Activated CD4-positive, alpha-beta T cell treated with anti-CD3 and anti-CD28 coated beads for 24 hours (primary cell): ENCODE measurements at places on chromosomes 1 and 21.

DNA sequence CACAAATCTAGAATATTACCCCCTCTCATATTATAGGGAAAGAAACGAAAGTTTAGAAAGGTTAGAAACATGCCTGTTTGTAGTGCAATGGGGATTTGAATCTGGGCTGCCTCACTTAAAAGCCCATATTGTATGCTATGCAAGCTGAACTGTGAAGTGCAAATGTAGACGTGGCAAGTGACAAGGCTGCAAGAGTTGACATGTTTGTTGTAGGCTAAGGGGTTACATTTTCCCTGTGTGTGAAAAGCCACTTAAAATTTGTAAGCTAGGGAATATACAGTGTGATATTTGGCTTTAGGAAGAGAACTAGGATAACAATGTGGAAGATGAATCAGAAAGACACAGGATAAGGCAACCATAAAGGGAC lies 29.0 kb downstream of the WDR26 start:
- DNase-seq: no peak

GRCh38 chr21:38487901-38488639 lies 10.2 kb downstream of the ERG start:
- no peak for DNase-seq

DNA sequence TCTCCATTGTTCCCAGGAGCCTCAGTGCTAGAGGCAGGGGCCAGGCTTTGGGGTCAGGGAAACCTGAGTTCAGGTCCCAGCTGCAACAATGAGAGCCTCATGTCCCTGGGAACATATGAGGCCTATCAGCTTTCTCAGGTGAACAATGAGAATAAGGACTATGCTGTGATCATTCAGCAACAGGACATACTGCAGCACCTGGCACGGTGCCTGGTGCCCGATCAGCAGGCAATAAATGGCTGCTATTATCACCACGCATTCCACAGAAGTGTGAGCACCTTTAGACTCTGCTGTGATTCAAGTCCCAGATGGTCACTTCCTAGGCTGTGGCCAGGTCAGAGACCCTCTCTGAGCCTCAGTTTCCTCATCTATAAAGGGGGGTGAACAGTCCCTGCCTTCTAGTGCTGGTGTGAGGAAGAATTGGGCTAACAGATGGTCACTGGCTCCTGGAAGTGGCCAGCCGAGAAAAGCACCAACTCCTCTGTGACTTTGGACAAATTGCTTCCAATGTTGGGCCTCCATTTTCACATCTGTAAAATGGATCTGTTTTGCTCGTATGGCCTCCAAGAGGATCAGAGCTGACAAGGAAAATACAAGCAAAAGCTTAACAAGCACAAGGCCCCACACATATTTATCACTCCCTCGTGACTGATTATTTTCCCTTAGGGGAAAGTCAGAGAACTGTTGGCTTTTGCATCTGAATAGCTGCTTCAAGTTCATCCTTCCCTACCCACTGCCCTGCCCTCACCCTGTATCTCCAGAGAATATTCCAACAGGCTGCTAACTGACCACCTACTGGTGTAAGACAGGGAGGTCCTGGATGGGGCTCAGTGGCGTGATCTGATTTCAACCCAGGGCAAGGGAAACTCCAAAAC lies 1.1 kb downstream of the SLC5A9 start:
- no peak for DNase-seq

DNA sequence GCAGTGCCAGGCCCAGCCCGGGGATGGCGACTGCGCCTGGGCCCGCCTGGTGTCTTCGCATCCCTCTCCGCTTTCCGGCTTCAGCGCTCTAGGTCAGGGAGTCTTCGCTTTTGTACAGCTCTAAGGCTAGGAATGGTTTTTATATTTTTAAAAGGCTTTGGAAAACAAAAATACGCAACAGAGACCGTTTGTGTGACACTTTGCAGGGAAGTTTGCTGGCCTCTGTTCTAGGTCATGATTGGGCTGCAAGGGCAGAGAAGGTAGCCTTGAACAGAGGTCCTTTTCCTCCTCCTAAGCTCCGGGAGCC lies 719 bp downstream of the SOD1 start:
- no peak for DNase-seq

GRCh38 chr1:31775210-31775999 lies 11.3 kb upstream of the ADGRB2 start:
- no peak for DNase-seq

- no peak for DNase-seq
Measured at GRCh38 chr1:31524186-31524901, 52.0 kb upstream of the TINAGL1 start.

GRCh38 chr1:2231532-2232254 lies 3.6 kb downstream of the SKI start:
- peak; percentile 71 for DNase-seq

DNA sequence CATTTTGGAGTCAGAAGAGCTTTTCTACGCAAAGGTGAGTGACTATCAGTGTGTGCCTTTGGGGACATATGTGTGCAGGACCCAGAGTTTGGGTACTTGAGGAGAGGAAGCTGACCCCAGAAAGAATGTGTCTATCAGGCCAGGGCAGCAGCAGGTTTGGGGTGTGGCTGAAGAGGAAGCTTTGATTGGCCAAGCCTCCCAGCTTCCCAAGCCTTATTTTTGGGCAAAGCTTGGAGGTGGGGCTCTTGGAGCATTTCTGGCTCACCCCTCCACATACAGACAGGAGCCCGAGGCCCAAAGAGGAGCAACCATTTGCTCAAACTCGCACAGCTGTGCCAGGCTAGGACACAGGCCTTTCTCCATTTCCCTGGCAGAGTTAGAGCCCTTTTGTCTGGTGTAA lies 4.7 kb downstream of the GPR3 start:
- DNase-seq: no peak
